AML-193 (cell line): ENCODE measurements at places on chromosomes 3 and 15.

DNA sequence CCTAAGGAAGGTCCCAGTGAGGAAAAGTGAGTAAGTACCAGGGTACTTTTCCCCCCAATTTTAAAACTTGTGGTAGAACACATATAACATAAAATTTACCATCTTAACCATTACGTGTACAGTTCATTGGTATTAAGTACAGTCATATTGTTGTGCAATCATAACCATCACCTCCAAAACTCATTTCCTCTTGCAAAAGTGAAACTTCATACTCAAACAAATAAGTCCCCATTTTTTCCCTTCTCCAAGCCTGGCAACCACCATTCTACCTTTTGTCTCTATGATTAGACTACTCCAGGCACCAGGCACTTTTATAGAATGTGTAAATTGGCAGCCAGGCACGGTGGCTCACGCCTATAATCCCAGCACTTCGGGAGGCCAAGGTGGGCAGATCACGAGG is 12.2 kb downstream of the PRC1 start:
- peak; percentile 25 for DNase-seq

GRCh38 chr15:83287541-83288027 is 3.1 kb upstream of the BNC1 start:
- no peak for DNase-seq

GRCh38 chr15:90101130-90101968 is 919 bp downstream of the IDH2 start:
- DNase-seq, result peak; percentile 34

DNA sequence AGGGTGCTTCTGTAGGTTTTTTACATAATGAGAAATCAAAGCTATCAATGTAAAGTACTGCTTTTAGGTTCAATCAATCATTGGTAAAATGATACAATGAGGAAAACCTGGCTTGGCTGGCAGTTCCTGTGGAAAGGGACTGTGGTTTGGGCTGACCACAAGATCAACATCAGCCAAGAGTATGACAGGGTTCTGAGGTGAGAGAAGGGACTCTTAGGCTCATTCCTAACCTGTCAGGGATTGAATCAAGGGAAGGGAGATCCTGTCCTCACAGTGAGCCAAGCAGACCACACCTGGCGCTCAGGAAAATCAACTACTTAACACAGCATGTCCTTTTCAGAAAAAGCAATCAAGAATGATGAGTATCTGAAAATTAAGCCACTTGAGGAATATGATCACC is 111.1 kb downstream of the MAGI1 start:
- no peak for DNase-seq

DNA sequence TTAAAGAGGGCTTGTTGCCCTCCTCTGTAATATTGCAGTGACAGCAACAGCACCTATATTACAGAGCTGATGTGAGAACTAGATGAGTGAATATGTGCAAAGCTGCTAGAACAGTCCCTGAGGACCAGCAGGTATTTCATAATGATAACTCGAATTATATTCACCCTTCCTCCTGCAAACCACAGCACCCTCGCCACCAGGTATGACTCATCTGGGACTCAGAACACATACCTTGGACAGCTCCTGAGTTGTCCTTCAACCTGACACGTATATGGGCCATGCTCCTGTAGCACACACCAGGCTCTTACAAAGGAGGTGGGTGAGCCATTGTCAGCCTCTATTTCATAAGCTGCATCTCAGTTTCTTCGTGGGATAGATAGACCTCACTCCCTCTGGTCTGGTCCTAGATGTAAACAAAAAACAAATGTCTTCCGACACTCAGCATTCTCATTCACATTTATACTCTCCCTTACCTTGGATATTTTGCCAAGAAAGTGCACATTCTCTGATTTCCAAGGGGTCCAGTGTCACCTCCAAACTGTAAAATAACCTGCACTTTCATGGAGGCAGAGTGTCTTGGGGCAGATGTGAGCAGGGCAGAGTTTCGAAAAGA is 124.5 kb downstream of the TLE3 start:
- peak; percentile 4 for DNase-seq

GRCh38 chr3:67048067-67048714 is 50.1 kb downstream of the KBTBD8 start:
- peak; percentile 18 for DNase-seq

DNA sequence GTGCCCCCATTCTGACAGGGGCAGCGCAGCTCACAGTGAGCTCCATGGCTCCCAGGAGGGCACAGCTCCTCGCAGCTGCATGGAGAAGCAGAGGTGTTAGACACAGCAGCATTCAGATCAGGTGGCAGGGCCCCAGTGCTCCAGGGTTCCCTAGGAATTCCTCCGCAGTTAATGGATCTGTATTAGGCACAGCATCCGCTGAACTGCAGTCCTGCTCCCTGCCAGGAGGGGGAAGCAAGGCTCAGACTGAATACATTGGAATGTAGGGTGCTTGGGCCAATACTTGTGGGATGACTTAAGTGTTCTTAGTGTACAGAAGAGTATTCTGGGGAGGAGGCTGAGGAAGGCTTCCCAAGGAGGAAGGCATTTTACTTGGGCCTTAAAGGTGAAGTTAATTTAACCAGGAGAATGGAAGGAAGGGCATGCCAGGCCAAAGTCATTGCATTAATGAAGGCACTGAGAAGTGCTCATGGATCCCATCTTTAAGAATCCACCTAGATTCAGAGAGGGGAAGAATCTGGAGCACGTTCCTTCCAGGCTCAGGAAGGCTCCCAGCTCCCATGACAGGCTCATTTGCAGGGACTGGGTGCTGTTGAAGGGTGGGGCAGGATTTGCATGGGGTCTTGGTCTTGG is 111.6 kb downstream of the RAB11A start:
- peak; percentile 32 for DNase-seq
